ENCODE measurements at places on chromosomes 2 and 18.

DNA sequence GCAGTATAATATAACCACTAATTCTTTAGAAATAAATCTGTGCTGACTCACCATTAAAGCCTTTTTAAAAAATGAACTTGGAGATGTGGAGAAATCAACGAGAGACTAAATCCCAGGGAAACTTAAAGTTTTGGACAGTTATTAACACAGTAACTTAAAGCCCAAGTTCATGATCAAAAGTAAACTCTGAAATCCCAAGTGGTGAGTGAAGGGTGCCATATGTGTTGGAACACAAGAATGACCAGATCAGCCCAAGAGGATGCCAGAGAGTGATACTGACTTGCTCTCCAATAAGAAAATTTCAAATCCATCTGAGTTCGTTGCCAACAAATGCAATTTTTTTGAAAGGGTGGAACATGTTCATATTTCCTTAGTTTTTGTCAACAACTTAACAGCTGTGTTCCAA lies 838.1 kb upstream of the ACVR2A start:
- no peak for DNase-seq

DNA sequence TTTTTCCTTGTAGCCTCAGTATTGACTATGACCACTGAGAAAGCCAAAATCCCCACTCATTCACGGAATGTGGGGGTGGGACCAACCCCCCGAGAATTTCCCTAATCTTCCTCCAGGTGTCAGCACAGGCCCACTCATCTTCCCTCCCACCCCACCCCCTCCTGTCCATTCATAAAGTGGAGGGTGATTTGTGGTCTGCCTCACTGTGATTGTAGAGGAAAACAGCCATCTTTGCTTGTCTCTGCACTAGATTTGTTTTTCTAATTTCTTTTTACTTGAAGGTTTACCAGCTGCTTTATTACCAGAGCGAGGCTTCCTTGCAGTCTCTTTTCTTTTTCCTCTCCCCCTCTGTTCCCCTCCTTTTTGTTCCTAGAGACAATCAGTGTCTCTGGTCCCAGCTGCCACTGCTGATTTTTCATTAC lies 171.8 kb downstream of the ICOS start:
- DNase-seq: peak; percentile 61

DNA sequence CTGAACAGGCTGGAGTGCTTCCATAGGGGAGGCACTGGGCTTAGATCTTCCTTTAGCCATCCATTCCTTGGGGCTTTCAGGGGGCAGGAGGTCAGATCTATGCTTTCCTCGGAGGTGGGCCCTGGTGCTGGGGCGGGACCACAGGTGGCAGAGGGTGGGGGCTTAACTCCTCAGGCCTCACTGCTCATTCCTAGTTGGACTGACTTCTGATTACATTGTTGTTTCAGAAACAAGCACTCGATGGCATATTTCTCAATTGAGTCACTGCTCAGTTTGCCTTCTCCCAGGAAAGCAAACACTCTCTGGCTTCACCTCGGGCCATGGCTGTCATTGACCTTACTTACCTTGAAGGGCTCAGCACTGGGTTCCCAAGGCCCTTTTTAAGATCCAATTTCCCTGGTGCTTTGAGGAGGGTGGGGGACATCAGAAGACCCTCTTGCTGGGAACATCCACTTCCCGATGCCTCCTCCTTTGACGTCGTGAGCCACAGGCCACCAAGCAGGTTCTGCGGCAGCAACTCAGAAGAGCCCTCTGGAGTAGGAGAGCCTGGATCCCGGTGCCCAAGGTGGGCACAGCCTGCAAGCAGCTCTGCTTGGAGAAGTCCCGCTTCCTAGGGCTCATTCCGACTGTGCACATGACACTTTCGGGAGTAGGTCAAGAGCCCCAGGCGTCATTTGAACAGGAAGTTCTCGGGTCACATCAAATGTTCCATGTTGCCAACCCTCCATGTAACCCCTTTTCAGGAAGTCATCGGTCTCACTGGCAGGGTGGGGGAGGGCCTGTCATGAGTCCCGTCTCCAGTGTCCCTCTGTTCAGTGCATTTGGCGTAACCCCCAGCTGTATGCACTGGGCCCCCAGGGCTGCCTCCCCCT lies 40.6 kb downstream of the SDC1 start:
- no peak for DNase-seq

DNA sequence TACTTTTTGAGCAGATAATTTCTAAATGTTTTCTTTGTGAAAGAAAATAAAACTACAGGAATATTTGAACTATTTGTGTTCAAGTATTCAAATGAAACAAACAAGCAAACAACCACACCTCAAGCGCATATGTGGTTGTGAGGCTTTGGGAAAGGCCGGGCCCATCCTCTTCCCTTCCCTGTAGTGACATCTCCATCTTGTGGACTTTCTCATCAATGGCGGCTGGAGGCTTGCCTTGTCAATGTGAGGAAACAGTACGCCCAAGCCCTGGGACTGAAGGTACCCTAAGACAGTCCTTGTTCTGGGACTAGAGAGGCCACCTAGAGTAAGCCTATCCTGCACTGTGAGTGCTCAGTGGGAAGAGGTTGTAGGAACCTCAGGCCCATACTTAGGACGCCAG lies 166.8 kb downstream of the TPGS2 start:
- no peak for DNase-seq

GRCh38 chr2:240512666-240513535 lies 44.9 kb downstream of the ANKMY1 start:
- no peak for DNase-seq

- DNase-seq: no peak
Measured at GRCh38 chr18:58396144-58396543, 232.7 kb downstream of the ALPK2 start.

DNA sequence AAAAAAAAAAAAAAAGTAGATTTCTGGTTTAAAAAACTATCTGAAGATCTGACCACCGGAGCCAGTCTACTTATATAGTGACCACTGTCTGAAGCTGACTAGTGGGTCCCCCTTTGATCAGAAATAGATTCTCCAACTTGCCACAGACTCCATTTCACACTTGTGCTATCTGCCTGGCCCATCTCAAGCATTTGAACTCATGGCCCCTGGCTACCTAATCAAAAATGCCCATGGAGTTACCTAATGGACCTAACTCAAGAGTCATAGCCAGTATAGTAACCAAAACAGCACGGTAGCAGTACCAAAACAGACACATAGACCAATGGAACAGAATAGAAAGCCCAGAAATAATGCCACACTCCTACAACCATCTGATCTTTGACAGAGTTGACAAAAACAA lies 17.0 kb upstream of the ATL2 start:
- DNase-seq: no peak

GRCh38 chr2:152483276-152484063 lies 148.5 kb downstream of the FMNL2 start:
- no peak for DNase-seq

DNA sequence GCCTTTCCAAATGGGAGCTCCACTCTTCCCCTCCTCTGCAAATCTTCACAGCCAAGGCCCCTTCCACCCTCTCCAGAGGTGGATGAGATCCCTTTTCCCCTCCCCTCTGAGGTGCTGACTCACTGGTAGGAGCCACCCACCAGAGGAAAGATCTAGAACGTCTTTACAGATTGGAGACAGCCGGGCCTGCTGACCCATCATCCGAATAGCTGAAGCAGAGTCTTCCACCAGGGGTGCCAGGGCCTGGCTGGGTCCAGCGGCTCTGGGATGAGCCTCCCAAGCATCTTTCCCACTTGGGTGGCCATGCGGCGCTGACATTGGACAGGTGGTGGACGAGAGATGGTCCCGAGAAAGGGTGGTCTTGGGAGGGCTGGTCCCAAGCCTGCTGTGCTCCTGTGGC lies 9.0 kb downstream of the ERFE start:
- DNase-seq: no peak

Measured in CD4-positive, alpha-beta T cell treated with Interleukin-2 at 100 ng/mL for 4 hours (primary cell).